ENCODE measurements at places on chromosomes 6 and 20. TPM values are rescaled to one million over a fixed set of nuclear protein-coding genes. Genes with fewer than 3 reads are reported as not detected.

DNA sequence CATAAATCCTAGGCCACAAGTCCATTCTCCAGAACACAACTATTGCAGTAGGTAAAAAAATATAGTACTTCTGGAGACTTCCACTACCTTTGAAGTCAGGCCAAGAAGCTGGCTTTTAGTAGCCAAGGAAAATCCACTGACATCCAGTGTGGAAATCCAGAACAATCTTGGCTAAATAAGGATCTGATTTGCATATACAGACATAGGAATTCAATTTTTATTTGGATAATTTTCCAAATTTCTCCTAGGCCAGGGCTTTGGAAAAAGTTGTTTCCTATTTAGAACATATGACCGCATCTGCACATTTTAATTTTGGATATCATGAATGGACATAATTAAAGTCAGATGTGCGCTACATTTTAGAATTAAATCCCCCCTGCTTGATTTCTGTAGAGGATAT lies 100.2 kb downstream of the BCAS1 start:
- no peak for DNase-seq

- DNase-seq, result no peak
Measured at GRCh38 chr6:17476511-17476910, 83.1 kb downstream of the CAP2 start.

MBOAT1 gene
- polyA plus RNA-seq, result 4.5 TPM

BPIFB1 gene
- 5.8 TPM for polyA plus RNA-seq

HCRTR2 gene
- 0.50 TPM for polyA plus RNA-seq
